Right kidney (tissue), 9 donors: ENCODE measurements at places on chromosomes 3 and 15.

DNA sequence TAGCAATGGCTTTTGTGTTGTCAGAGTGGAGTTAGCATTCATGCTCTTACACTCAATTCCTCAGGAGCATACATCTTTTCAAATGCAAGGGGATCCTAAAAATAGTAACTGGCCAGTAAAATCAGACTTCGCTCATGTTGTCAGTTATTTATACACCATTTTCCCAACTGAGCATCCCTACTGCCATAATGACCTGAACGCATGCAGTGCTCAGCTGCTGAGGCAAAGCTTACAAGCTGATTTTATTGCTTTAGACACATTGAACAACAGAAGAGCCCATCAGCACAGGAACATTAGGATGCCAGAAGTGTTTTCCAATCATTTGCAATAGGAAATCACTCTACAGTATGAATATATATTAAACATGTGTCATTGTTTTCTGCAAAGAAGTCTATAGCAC is 689.7 kb upstream of the BCHE start:
- DNase-seq, result no peak

DNA sequence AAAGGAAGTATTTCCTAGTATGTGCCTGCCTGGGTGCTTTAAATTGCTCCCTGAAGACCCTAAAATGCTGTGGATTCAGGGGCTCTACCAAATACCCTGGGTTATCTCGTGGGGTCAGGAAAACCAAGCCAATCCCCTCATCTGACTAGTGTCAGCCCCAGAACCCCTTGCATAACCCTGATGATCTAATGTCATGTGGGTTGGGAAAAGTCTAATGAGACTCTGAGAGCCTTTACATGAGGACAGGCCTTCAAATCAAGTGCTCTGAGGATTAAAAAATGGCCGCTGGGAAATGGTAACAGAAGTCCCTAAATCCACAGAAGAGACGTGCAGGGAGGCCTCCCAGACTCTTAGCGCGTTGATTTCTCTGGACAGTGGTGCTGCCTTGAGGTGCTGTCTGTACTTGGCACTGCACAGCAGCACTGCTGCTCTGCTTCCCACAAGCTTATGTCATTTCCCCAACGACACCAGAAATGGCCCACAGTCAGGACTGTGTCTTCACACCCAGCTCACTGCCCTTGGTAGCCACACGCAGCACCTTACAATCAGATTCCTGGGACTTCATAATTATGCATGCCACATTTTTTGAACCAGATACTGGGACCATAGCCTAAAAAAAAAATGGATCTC is 16.6 kb downstream of the EIF4E3 start:
- no peak for DNase-seq

DNA sequence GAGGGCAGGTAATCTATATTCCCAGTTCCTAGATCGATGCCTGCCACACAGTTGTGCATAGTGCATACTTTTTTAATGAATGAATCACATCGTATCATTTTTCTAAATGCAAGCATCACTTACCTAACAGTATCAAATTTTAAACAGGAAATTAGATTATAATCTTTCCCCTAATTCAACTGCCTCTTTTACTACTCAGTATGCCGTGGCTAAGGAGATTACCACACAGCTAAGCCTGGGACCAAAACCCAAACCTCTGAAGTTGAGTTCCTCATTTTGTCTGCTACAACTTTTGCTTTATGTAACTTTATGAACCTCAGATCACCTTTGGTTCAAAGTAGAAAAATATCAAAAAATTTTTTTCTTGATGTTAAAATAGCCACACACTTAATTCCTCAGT is 53.2 kb upstream of the FNDC3B start:
- DNase-seq, result no peak

GRCh38 chr3:150975992-150976368 is 3.5 kb upstream of the CLRN1 start:
- DNase-seq, result no peak

DNA sequence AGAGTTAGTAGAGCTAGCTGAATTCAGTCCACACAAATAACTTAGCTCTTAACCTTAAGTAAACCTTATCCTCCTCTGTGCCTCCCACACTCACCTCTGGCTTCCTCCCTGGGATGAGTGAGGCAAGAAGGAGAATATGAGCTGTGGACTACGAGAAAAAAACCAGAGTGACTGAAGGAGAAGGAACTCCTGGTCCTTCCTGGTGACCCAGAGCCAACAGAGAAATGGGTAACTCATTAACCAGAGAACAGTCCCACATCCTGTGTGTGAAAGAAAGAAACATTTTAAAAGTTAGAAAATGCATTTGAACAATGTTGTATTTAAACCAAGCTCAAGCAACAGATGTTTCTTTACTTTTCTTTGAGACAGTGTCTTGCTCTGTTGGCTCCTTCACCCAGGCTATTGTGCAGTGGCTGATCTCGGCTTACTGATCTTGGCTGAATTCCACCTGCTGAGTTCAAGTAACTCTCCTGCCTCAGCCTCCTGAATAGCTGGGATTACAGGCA is 27.5 kb upstream of the FAM81A start:
- peak; percentile 23 for DNase-seq

DNA sequence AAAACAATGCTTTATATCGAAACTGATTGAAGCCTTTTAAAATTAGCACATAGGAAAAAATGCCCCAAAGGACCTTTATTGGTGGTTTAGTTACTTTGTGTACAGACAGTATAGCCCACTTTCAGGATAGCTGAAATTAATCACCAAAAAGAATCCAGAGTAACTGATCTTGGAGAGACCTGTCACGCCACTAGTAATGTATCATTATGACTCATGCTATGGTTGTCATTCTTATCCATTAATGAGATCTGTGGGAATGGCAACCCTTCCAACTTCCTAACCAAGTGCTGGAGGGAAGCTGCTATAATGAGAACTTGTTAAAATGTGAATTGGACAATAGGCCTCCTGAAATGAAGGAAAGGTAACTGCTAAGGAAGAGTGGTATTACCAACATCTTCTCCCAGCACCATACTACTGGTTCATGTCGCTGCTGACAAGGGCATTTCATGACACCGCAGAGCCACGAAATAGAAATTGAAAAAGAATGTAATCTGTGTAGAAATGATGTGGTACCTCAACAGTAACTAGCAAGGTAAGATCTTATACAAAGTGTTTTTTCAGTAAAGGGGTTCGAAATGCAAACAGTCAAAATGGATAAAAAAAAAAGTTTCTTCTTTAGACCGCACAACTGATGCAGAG is 7.1 kb upstream of the EMC4 start:
- no peak for DNase-seq

- no peak for DNase-seq
These were observed 8.8 kb downstream of the TMEM40 start for GRCh38 chr3:12750223-12750622.

- DNase-seq, result no peak
These were observed 785 bp downstream of the MFSD1 start for GRCh38 chr3:158802409-158803268.

DNA sequence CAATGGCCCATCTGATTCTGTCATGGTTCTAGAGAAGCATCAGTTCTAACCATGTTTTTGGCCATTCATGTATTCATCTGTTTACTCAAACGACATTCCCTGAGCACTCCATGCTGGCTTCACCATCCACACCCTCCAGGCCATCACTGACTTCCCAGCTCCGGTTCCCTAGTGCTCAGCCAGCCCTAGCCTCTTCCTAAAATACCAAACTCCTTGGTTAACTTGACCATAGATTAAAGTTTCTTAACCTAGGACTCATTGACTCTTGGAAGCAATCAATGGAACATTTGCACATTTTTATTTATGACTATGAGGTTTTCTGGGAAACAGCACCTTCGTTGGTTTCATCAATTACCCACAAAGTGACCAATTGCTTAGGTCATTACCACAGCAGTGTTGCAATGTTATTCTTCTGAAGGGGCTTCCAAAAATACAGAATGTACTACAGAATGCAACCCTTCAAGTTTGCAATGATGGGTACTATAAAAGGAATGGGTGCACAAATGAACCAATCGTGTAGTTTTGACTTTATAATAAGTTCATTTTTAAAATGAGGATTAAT is 27.2 kb upstream of the SLC25A36 start:
- DNase-seq, result no peak

- no peak for DNase-seq
These were observed 16.4 kb downstream of the PXYLP1 start for GRCh38 chr3:141248064-141248463.

GRCh38 chr3:42476225-42477125 is 26.0 kb upstream of the VIPR1 start:
- DNase-seq, result no peak

DNA sequence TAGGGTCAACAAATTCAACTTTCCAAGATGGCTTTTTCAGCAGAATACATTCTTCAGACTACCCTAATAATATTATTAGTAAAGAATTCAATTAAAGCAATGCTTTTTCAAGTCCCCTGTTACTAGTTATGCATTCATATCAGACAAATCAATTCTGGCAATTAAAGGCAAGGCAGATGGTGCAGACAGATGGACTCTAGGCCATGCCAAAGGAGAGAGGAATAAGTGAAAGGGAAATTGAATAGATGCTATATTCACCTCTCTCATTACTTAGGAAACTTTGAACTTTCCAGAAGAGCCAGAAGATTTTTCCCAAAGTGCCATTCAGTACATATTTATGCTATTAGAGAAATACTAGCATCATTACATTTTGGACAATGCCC is 487.7 kb upstream of the RASGRP1 start:
- DNase-seq, result no peak

DNA sequence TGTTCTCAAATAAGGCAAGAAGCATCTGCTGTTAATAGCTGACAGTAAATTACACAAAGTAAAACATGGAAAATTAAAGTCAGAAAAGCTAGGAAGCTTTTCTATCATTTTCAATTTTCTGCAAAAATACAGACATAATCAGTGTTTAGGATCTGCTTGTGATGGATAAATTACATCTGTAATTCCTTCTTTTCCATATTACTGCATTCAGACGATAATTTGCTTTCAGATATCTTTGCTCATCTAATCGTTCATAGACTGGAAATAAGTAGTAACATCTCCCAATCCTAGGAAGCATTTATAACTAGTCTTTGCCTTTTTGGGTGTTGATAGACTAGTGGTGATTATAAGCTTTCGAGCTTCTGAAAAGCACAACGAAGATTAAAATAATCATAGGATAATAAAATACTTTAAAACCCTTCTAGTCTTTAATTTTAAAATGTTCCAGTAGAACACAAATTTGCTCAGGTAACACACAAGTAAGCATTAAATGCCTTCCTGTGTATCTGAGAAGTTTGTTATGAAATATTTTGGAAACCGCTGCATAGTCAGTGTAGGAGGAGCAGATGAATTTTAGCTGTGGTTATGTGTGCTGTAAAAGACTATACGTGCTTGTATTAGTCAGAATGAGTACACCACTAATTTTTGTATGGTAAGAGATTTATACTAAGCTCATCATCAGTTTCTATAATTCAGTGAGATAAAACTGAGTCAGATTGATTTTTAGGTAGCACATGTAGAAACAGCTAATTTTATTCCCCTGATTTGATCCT is 41.0 kb downstream of the MBNL1 start:
- no peak for DNase-seq

DNA sequence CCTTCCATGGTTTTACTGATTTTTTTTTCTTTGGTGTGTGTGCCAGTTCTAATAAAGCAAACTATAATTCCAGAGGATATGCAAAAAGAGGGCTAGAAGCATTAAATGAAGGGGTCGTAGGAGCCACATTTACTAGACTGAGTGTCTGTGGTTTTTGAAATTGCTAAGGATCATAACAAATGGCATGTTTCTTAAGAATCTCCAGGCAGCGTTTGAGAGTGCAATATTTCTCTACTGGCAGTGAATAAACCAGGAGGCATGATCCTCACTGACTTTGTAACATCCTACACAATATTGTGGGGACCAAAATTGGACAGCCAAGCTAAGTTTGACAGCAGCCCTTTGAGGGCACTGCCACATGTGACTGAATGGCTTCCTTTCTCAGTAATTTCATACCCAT is 115.9 kb upstream of the CCNL1 start:
- no peak for DNase-seq

DNA sequence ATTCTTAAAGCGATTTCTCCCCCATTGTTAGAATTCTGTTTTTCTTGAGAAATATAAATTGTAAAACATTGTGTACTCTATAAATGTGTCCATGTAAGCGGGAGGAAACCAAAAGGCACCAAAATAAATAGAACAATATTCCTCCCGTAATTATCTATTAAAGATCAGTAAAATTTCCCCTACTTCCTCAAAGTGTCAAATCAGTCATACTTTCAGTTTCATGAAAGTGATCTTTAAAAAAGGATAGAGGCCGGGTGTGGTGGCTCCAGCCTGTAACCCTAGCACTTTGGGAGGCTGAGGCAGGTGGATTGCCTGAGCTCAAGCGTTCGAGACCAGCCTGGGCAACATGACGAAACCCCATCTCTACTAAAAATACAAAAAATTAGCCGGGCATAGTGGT is 278.9 kb downstream of the MECOM start:
- DNase-seq, result no peak

DNA sequence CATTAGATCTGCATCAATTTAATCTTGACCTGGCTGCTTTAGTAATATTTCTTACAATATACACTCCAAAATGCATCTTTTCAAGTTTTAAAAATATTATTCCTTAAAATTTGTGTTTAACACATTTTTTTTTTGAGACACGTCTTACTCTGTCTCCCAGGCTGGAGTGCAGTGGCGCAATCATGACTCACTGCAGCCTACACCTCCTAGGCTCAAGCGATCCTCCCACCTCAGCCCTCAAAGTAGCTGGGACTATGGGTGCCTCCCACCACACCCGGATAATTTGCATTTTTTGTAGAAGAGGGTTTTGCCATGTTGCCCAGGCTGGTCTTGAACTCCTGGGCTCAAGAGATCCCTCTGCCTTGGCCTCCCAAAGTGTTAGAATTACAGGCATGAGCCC is 73.6 kb downstream of the ETV5 start:
- DNase-seq, result no peak

DNA sequence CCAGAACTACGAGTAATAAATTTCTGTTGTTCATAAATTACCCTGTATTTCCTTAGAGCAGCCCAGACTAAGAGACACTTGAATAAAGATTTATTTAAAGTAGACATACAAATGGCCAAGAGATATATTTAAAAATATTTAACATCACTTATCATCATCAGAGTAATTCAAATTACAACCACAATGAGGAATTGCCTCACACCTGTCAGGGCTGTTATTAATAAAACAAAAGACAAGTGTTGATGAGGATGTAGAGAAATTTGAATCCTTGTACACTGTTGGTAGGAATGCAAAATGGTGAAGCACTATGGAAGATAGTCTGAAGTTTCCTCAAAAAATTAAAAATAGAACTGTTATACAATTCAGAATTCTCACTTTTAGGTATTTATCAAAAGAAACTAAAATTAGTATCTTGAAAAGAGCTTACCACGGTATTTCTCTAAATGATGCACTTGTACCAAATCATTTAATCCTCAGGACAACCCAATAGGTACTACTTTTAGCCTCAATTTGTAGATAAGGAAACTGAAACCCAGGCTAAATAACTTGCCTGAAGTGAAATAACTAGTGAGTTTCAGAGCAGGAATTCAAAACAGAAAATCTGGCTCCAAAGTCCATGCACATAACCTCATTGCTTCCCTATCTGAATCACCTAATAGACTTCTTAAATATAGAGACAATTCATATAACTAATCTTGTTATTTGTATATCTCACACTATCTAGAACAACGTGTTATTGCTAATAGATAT is 69.4 kb downstream of the ZBTB20 start:
- no peak for DNase-seq
